ENCODE measurements at places on chromosomes 2 and 18.
A peak's percentile ranks its signal among the peaks of the same experiment; 100 is the strongest.

DNA sequence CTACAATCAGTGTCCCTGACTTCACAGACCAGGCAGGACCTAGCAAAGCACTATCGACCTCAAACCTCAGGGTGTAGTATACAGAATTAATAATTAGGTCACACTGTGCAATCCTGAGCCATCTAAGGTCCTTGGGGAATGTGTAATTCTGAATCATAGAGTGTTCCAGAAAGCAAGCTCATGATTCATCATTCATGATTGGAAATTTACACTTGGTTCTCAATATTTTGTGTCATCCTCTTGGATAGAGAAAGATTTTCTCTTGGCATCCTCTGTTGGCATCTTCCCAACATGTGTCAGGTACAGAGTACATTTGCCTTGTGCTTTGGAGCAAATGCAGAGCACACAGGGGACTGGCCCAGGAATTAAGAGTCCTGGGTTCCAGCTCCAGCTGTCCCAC, 245.0 kb upstream of the NT5C1B start:
- no peak overlapping the region for H3K27ac ChIP-seq
- no peak overlapping the region for H3K4me3 ChIP-seq
- H3K27me3 ChIP-seq, result no peaks in the 10 kb centered on the region

DNA sequence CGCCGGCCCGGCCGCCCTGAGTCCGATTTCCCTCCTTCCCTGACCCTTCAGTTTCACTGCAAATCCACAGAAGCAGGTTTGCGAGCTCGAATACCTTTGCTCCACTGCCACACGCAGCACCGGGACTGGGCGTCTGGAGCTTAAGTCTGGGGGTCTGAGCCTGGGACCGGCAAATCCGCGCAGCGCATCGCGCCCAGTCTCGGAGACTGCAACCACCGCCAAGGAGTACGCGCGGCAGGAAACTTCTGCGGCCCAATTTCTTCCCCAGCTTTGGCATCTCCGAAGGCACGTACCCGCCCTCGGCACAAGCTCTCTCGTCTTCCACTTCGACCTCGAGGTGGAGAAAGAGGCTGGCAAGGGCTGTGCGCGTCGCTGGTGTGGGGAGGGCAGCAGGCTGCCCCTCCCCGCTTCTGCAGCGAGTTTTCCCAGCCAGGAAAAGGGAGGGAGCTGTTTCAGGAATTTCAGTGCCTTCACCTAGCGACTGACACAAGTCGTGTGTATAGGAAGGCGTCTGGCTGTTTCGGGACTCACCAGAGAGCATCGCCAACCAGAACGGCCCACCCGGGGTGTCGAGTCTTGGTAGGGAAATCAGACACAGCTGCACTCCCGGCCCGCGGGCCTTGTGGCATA, 4.6 kb downstream of the SIX2 start:
- H3K36me3 ChIP-seq, result no peaks in the 10 kb centered on the region
- H3K4me1 ChIP-seq, result peaks cover 16% of the 10 kb centered on the region
- no peaks in the 10 kb centered on the region for H3K27me3 ChIP-seq
- DNase-seq, result no peak

GRCh38 chr18:23916338-23916737, 98.2 kb upstream of the TTC39C start:
- H3K36me3 ChIP-seq, result peaks cover 88% of the 10 kb centered on the region
- no peaks in the 10 kb centered on the region for H3K4me1 ChIP-seq
- no peak overlapping the region for H3K4me3 ChIP-seq
- no peaks in the 10 kb centered on the region for H3K27me3 ChIP-seq
- DNase-seq, result no peak

GRCh38 chr2:111095434-111095833, 25.3 kb upstream of the BCL2L11 start:
- peaks cover 5% of the 10 kb centered on the region for H3K4me1 ChIP-seq
- no peak overlapping the region for H3K27ac ChIP-seq
- H3K27me3 ChIP-seq, result no peaks in the 10 kb centered on the region
- no peak overlapping the region for H3K4me3 ChIP-seq

- no peak for DNase-seq
- H3K4me1 ChIP-seq, result peaks cover 25% of the 10 kb centered on the region
- H3K36me3 ChIP-seq, result no peaks in the 10 kb centered on the region
- no peak overlapping the region for H3K27ac ChIP-seq
- no peaks in the 10 kb centered on the region for H3K27me3 ChIP-seq
- no peak overlapping the region for H3K4me3 ChIP-seq
Observed at GRCh38 chr2:54947136-54947535, 103.1 kb downstream of the RTN4 start.

GRCh38 chr2:215657844-215658243, 222.0 kb upstream of the FN1 start:
- peak overlapping the region; percentile 8 for H3K27ac ChIP-seq
- H3K4me3 ChIP-seq, result no peak overlapping the region
- H3K4me1 ChIP-seq, result peaks cover 14% of the 10 kb centered on the region
- no peaks in the 10 kb centered on the region for H3K27me3 ChIP-seq

- no peaks in the 10 kb centered on the region for H3K36me3 ChIP-seq
- H3K4me3 ChIP-seq, result no peak overlapping the region
- no peaks in the 10 kb centered on the region for H3K27me3 ChIP-seq
- H3K4me1 ChIP-seq, result no peaks in the 10 kb centered on the region
Observed at GRCh38 chr2:236194786-236195185, 26.6 kb upstream of the GBX2 start.

GRCh38 chr2:29218550-29219125, 103.4 kb downstream of the CLIP4 start:
- H3K4me1 ChIP-seq, result peaks cover 8% of the 10 kb centered on the region
- no peaks in the 10 kb centered on the region for H3K36me3 ChIP-seq
- no peaks in the 10 kb centered on the region for H3K27me3 ChIP-seq
- H3K27ac ChIP-seq, result no peak overlapping the region
- no peak for DNase-seq
- H3K4me3 ChIP-seq, result no peak overlapping the region
